ENCODE measurements at places on chromosomes 2 and 18. TPM values are rescaled to one million over a fixed set of nuclear protein-coding genes. Genes with fewer than 3 reads are reported as not detected.

The GDF7 gene
- 0.31 TPM for total RNA-seq

The LYPD1 gene
- total RNA-seq: 25.4 TPM

The RALB gene
- 26.9 TPM for total RNA-seq

The CTIF gene
- 95.5 TPM for total RNA-seq

The ELOA2 gene
- total RNA-seq: not detected

The CDK5R2 gene
- total RNA-seq: 11.9 TPM

The DYSF gene
- 1.6 TPM for total RNA-seq

The TRIP12 gene
- 300 TPM for total RNA-seq

The ALPP gene
- total RNA-seq: not detected

The TGFBRAP1 gene
- 30.4 TPM for total RNA-seq

The IRS1 gene
- total RNA-seq: 21.9 TPM

The SNRNP200 gene
- total RNA-seq: 102 TPM

The MAP3K19 gene
- 1.6 TPM for total RNA-seq

The CYTIP gene
- 2.5 TPM for total RNA-seq

The IAH1 gene
- 89.2 TPM for total RNA-seq

The DLGAP1 gene
- 277 TPM for total RNA-seq

The SOS1 gene
- 83.6 TPM for total RNA-seq

The KATNAL2 gene
- total RNA-seq: 3.1 TPM

The TUBA3E gene
- total RNA-seq: not detected

The TLX2 gene
- total RNA-seq: not detected

The B4GALT6 gene
- total RNA-seq: 10.3 TPM

The LCT gene
- not detected for total RNA-seq

The DUSP2 gene
- total RNA-seq: 4.4 TPM

The SRD5A2 gene
- not detected for total RNA-seq

The LBX2 gene
- total RNA-seq: not detected

The DIS3L2 gene
- 67.0 TPM for total RNA-seq

The CERS6 gene
- total RNA-seq: 151 TPM

The LYG2 gene
- total RNA-seq: not detected

The FSHR gene
- total RNA-seq: not detected

The VPS4B gene
- total RNA-seq: 32.6 TPM

The CHRNG gene
- total RNA-seq: not detected

The STRN gene
- total RNA-seq: 38.5 TPM

The FEZ2 gene
- total RNA-seq: 73.9 TPM

The IL37 gene
- not detected for total RNA-seq

The AMER3 gene
- total RNA-seq: 45.4 TPM

The PLA2R1 gene
- 2.2 TPM for total RNA-seq

The FTCDNL1 gene
- 3.1 TPM for total RNA-seq

The E2F6 gene
- total RNA-seq: 13.5 TPM

The SFTPB gene
- not detected for total RNA-seq

The GPN1 gene
- 31.6 TPM for total RNA-seq

The TFCP2L1 gene
- total RNA-seq: under 0.01 TPM

The SCN9A gene
- 144 TPM for total RNA-seq

The ZNF396 gene
- total RNA-seq: 4.4 TPM

The GREB1 gene
- 3.8 TPM for total RNA-seq

The ALLC gene
- total RNA-seq: not detected

The HOXD1 gene
- not detected for total RNA-seq

The CD226 gene
- total RNA-seq: 1.3 TPM

The C2orf42 gene
- total RNA-seq: 30.4 TPM

The EML6 gene
- 23.8 TPM for total RNA-seq

The HOXD11 gene
- not detected for total RNA-seq

The UGT1A10 gene
- total RNA-seq: not detected

The HYCC2 gene
- total RNA-seq: 68.5 TPM

The TYMS gene
- total RNA-seq: 7.5 TPM

The PJVK gene
- 11.0 TPM for total RNA-seq

The REG3G gene
- not detected for total RNA-seq

The FHOD3 gene
- total RNA-seq: 84.5 TPM

The FBLN7 gene
- total RNA-seq: 2.5 TPM
